Activated CD4-positive, alpha-beta memory T cell treated with anti-CD3 and anti-CD28 coated beads for 36 hours (primary cell): ENCODE measurements at places on chromosomes 7 and 10.

GRCh38 chr7:49279891-49280290 lies 355.5 kb downstream of the CDC14C start:
- DNase-seq: no peak

DNA sequence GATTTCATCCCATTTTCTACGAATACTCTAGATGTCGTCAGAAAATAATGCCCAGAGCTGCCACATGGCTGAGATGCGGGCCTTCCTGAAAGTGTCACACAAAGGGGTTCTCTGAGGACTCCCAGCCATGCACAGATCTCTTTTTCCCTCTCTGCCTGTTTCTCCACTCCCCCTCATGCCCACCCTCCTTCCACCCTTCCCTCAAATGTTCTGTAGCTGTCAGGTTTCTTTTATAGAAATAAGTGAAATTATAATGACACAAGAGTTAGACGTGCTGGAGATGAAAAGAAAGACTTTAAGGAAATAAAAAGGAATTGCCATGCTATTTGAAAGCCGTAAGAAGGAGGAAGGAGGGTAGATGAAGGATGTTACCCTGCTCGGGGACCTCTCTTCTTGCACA lies 819.3 kb upstream of the CELF2 start:
- DNase-seq: no peak

- DNase-seq: no peak
These were observed 50.6 kb downstream of the GRK5 start for GRCh38 chr10:119257899-119258419.

DNA sequence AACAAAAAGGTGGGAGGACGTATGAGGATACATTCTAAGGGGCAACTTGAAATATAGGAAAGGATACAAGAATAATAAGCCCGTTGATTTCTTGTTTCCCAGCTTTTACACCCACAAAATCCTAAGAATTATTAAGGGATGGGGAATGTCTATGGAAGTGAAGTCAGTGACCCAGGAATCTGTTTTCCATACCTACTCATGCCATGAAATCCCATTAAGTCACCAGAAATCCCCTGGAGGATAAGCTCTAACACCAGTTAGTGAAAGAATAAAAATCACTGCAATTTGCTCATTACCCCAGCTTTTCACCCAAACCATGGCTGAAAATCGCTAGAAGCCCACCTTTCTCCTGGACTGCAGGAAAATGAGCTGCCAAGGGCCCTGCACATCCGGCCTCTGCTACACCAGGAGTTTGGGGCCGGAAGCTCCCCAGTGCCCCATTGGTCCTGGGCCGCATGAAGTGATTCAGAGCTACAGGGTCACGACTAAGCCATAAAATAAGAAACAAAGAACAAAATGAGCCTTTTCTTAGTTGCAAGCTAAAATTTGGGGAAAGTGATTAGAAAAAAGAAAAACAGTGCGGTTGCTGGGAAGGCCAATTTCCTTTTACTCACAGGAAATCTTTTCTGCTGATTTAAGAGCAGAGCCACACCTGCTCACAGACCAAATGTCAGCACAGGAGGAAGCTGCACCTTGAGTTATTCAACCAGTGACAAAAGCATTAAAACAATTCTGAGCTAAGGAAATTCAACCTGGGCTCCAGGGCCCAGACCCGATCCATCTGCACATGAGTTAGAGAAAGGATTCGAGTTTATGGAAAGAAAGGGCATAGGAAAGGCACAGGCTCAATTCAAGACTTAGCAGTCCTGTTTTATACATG lies 40.3 kb downstream of the HIPK2 start:
- DNase-seq: peak; percentile 63

DNA sequence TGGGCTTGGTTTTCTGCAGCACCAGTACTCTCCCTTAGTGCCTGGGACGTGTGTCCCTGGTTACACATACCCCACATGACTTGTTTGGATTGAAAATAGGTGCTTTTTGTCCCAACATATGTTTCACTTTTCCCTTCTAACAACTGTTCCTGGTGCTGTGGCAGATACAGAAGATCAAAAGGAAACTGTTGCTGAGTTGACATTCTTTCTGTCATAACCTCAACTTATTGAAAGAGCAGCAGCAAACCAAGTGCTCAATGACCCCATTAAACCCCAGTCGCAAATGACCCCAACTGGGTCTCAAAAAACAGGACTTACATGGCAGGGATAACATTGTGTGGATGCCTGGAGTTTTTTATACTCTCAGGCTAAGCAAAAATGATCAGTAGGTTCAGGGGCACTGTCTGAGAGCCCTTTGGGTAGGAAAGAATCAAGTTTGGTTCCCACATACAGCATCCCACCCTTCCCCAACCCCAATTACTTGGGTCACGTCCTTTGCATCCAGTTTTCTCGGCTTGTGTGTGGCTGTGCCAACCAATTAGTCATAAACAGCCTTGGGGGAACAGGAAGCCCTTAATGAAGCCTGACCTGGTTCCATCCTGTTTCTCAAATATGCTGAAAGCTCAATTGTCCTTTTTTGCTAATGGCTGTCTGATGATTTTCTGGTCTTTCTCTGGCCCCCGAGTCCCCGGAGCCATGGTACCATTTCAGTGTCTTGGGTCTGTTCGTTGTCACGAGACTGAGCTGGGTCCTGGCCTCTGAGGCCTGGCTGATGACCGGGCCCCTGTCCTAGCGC lies 4.9 kb downstream of the HKDC1 start:
- no peak for DNase-seq

GRCh38 chr7:98985945-98986344 lies 107.6 kb downstream of the TRRAP start:
- DNase-seq: no peak

GRCh38 chr7:42580061-42580460 lies 331.8 kb downstream of the C7orf25 start:
- DNase-seq: no peak

- DNase-seq: no peak
These were observed 8.0 kb downstream of the AKR1B10 start for GRCh38 chr7:134535272-134535918.

DNA sequence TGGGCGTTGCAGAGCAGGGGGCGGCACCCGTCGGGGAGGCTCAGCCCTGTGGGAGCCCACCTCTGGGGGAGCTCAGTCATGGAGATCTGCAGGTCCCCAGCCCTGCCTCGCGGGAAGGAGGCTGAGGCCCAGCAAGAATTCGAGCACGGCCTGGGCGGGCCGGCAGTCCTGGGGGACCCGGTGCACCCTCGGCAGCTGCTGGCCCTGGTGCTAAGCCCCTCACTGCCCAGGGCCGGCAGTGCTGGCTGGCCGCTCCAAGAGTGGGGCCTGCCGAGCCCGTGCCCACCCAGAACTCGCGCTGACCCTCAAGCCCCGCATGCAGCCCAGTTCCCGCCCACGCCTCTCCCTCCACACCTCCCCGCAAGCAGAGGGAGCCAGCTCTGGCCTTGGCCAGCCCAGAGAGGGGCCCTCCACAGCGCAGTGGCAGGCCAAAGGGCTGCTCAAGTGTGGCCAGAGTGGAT lies 76.2 kb downstream of the TMEM26 start:
- DNase-seq: no peak

GRCh38 chr10:77157248-77158019 lies 480.2 kb downstream of the KCNMA1 start:
- no peak for DNase-seq

DNA sequence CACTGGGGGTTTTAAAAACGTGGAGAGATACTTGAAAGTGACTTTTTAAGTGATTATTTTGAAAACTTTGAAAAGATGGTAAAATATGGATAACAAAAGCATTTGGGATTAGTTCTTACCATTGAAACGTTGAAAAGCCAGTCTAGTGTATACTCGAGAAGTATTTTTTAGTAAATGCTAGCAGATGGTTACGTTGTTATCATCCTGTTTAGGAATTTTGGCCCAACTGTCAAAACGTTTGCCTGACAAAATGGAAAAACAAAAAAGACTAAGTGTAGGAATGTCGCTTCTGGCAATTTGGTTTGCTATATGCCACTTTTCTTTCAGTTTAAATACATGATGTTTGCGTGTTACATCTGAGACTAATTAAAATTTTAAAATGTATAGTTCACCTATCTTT lies 1.2 kb downstream of the RBM33 start:
- DNase-seq: no peak

- DNase-seq: no peak
These were observed 120.4 kb downstream of the MALRD1 start for GRCh38 chr10:19169041-19169440.

GRCh38 chr7:120931243-120931642 lies 19.3 kb upstream of the ING3 start:
- DNase-seq: no peak

GRCh38 chr10:31583293-31583692 lies 264.3 kb downstream of the ZEB1 start:
- no peak for DNase-seq

- DNase-seq: no peak
These were observed 249.3 kb upstream of the KCND2 start for GRCh38 chr7:120023494-120024167.

GRCh38 chr7:44391171-44391570 lies 65.8 kb upstream of the CAMK2B start:
- DNase-seq: no peak

GRCh38 chr10:91607646-91608403 lies 25.0 kb downstream of the PPP1R3C start:
- DNase-seq: no peak

DNA sequence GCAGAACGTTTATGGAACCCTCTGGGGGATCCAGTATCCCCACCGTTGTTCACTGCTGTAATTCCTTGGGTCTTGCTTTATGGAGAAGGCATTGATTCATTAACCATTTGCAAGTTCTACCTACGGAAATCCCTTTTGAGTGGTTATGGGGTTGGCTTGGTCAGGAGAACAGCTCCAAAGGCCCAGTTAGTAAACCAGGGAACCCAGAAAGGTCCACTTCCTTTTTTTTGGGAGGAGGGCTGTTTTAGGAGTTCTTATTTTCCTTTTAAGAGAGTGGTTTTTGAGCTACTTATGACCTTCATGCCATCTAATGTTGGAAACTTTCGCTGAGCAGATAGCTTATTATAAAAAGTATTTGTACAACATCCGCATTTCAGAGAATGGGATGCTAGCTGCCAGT lies 1.3 kb downstream of the POR start:
- no peak for DNase-seq

GRCh38 chr10:115706488-115707076 lies 566.4 kb downstream of the GFRA1 start:
- no peak for DNase-seq

DNA sequence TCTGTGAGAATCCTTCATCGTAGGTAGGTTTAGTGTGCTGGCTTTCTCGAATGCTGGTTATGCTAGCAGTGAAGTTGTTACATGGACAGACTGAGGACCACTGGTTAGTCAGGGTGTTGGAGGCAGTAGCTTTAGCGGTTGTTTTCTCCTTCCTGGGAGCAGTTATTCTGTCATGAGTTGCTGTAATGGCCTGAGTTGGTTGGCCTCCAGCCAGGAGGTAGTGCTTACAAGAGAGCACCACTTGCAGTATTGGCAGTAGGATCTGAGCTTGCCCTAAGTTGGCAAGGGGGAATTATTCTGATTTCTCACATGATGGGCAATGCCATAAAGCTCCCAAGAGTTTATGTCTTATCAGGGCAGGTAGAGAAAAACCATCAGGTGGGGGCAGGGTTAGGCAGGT lies 58.0 kb downstream of the IPMK start:
- DNase-seq: no peak

DNA sequence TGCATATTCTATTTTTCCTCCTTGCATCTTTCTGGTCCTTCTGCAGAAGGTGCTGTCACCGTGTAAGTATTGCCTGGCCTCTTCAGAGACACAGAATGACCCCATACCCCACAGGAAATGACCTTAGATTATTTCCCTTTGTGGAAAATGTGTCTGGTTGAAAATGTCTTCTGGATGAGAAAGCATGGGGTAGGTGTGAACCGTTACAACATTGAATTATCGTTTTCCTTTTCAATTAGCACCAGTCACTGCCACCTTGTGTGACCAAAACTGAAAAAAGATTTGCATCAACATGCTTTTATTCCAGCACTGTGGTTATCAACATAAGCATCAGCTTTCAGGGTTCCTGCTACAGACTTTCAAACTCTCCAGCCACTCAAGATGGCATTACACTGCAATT lies 58.0 kb upstream of the CELF2 start:
- no peak for DNase-seq

- DNase-seq: no peak
These were observed 61.3 kb downstream of the ZNF22 start for GRCh38 chr10:45061982-45062381.
